ENCODE measurements at places on chromosomes 1 and 21.

GRCh38 chr1:161171191-161171590 is 5.0 kb downstream of the PPOX start:
- no peak for DNase-seq

DNA sequence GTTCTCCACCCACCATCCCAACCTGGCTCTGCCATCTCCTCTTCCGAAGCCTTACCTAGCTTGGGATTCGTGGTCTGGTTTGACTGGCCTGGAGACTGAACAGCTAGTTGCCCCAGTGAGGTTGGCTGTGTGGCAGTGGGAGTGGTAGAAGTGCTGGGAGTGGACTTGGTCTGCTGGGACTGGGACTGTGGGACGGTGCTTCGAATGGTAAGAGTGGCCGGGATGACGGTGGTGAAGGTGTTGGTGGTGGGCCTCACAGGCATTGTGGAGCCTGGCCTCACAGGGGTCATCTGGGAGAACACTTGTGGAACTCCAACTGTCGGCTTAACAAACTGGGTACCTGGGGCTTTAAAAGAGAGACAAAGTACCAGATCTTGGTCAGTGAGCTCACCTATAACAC is 28.7 kb downstream of the PSMB4 start:
- no peak for DNase-seq

DNA sequence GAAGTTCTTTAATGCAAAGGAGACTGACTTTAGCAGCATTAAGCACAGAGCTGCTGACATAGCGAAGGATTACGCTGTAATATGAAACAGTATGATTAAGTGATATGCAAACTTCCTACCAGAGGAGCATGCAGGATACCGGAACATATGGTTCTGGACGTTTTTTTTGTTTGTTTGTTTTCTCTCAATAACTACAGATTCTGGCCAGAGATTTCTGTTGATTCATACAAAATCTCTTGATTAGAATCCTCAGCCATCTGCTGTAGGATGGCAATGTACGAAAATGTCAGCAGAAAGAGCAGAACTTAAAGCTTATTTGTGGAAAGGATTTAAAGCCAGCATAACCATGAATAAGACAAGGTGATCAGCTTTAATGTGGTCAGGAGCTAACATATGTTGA is 970.7 kb downstream of the KCNT2 start:
- DNase-seq = no peak

- no peak for DNase-seq
These were observed 67.0 kb downstream of the MEGF6 start for GRCh38 chr1:3544040-3544977.

- peak; percentile 41 for DNase-seq
These were observed 145.0 kb downstream of the DHRS3 start for GRCh38 chr1:12472798-12473551.

- no peak for DNase-seq
These were observed 6.2 kb downstream of the KCNA3 start for GRCh38 chr1:110668549-110668948.

GRCh38 chr1:35448344-35448801 is 108.8 kb downstream of the KIAA0319L start:
- DNase-seq = no peak

GRCh38 chr1:205849619-205850355 is at the start of gene PM20D1:
PM20D1 (minus strand) TSS chr1:205850132; CDS start chr1:205850072, 60 bp downstream.
- peak; percentile 62 for DNase-seq

DNA sequence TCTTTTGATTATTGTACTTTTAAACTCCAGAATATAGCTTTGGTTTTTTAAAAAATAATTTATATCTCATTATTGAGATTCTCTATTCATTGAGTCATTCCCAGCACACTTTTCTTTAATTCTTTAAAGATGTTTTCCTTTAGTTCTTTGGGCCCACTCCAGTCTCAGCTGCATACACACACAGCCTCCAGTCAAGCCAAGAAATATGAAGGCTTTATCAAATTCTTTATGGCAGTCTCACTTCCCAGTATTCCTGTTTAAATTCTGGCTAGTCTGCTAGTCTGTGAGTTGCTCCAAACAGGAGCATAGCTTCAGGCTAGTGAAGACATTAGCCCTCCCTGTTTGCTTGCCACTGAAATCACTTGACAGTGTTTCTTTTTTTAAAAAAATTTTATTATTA is 61.2 kb downstream of the CRP start:
- DNase-seq = no peak

- no peak for DNase-seq
These were observed 7.5 kb upstream of the ZNF436 start for GRCh38 chr1:23376890-23377811.

DNA sequence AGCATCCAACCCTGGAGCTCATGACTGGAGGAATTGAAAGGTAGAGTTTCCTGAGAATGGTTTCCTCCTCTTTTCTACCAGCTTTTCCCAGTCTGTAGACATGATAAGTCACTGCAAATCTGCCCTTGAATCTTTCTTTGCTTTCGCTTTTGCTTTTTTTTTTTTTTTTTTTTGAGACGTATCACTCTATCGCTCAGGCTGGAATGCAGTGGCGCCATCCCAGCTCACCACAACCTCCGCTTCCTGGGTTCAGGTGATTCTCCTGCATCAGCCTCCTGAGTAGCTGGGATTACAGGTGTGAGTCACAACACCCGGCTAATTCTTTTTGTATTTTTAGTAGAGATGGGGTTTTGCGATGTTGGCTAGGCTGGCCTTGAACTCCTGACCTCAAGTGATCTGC is 1.7 kb upstream of the LCA5L start:
- DNase-seq = no peak

DNA sequence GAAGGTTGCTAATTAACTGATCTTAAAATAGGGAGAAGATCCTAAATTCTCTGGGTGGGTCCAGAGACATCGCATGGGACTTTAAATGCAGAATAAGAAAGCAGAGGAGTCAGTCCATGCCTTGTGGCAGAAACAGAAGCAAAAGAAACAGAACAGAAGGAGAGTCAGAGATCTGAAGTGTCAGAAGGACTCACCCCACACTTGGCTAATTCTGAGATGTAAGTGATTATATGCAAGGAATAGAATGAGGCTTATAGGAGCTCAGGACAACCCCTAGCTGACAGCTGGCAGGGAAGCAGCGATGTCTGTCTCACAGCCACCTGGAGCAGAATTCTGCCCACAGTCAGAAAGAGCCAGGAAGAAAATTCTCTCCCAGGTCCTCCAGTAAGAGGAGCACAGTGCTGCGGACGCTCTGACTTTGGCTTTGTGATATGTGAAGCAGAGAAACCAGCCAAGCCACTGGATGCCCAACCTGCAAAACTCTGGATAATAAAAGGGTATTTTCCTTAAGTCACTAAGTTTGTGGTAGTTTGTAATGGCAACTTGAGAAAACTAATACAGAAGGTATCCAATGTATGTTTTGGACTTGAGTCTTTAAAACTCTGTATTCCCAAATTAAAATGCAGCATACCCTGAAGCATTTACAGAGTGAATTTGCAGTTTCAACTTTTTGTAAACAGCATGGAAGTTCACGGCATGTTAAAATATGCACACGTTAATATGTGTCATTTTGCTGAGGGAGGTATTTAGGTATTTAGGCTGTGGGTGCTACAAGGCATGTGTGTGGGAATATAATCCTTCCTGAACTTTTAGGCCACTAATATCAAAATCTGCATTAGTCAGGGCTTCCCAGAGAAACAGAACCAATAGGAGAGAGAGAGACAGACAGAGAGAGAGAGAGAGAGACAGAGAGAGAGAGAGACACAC is 388.5 kb downstream of the PCP4 start:
- DNase-seq = no peak

DNA sequence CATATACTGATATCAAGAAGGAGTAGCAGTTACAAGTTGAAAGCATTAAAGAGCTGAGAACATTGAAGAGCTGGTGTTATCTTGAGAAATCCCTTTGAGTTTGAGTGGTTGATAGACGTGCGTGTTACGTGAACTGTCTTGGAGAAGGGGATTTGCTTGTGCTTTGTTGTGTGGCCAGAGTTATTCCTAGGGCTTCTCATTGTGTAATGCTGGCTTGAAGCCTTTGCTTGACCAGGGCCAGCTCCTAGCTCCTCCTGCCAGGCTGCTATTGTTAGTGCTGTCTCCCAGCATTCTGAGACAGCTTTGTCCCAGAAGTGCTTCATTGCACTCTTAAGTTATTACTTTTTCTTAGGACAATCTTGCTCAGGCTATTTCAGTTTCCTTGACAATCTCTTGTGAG is 116.2 kb upstream of the KCNK2 start:
- no peak for DNase-seq

DNA sequence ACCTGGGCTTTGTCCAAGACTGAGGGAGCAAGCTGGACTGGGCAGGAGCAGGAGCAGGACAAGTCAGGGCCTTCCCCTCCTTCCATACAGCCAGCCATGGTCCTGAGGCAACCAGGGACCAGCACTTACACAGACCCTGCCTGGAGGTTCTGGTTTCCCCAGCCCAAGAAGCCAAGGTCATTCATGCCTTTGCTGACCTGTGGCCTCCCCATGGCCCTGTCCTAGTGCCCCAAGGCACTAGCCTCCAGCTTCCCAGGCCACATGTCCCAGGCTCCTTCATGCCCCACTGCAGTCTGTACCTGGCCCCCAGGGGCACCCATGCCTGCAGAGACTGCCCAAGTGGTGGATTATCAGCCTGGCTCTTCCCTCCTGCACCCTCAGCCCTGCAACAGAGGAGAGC is 243.9 kb downstream of the TOMM20 start:
- DNase-seq = no peak

DNA sequence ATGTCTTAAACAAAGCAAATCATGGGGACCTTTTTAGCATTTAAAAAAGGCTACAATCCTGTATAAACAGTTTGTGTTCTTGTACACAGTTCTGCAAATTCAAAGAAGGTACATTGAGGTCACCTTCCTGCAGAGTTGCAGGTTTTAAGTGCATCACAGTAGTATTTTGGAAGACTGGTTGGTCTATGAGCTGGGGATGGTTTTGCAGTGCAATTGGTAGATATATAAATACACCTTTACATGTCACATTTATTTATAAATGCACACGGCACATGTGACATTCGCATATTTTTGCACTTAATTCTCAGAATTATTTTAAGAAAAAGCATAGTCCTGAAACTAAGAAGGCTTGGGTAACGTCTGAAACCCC is 599 bp upstream of the ITPKB start:
- no peak for DNase-seq

DNA sequence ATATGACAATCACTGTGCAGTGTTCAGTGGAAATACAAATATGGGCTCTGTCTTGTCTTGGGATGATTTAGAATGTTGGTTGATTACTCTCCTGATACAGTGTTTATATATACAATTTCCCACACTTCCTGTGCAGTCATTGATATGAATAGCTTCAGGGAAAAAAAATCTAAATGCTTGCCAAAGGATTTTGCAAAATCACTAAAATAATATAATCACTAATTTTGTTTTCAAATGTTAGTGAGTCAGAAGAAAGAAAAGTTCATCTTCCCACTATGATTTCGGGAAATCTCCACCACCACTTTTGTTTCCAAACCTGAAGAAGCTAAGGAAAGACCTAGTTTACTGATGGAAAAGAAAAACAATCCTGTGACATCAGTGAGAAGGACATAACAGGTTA is 32.1 kb upstream of the CHRM3 start:
- no peak for DNase-seq

DNA sequence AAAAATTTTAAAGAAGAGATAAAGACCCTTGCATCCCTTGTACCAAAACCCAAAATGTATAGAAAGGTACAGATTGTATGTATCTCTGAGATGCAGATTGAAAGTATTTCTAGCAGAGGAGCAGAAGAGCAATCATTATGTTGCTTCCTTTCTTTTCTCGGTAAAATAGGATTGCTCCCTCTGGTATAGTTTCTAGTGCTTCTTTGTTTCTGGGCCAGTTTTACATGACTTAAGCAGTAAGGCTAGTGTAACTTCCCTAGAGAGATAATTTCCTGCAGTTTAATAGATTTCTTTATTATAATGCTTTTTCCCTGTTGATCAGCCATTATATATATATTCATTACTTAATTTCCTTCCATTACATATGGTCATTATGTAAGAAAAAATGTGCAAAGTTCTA is 496.2 kb upstream of the RGS18 start:
- DNase-seq = no peak

DNA sequence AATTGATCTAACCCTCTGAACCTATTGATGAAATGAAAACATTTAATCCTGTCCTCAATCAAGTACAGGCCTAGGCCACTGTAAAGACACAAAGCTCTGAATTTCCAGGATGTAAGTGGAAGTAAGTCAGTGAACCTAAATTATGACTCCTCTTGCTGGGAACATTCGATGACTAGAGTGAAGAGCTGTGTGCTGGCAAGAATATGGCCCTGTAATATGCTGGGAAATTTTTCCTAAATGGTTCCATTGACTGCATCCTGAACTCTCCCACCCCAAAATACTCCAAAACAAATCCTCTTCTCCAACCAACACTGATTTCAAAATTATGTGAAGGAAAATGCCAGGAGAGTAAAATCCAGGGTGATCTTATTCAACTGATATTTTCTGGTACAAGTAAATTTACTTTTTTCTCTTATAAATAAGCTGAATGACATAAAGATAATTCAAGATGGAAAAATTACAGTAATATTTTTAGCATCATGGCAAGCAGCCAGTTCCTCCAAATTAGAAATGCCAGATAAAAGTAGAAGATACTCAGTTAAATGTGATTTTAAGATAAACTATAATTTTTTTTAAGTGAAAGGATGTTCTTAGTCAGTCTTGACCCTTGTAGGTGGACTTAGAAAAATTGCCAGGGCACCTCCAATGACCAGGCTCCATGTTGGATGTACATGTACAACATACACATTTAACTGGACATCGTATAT is 269.4 kb downstream of the PTGER3 start:
- no peak for DNase-seq

DNA sequence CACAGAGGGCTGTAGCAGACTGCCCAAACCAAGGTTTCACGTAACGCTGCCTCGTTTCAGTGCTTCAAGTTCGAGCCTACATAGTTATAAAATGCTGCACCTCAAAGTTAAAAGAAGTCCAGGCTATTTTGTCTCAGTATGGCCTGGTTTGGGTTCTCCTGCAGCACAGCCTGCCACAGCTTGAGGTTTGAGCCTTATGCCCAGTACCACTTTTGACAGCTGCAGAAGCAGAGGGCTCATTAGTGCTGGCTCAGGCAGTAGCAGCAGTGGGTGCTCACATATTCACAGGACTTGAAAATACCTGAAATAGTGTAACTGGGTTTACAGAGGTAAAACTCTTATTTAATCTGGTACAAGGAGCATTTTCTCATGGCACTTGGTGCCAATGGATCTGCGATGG is 15.3 kb downstream of the SPATA46 start:
- no peak for DNase-seq

- DNase-seq = no peak
These were observed 19.9 kb upstream of the EDN2 start for GRCh38 chr1:41504114-41505035.

- DNase-seq = no peak
These were observed 16.9 kb upstream of the CDC14A start for GRCh38 chr1:100335436-100335835.

- no peak for DNase-seq
These were observed 10.2 kb downstream of the PHGDH start for GRCh38 chr1:119721896-119722295.

Data from stimulated activated CD8-positive, alpha-beta memory T cell treated with anti-CD3 and anti-CD28 coated beads, Interleukin-7, amount 100 ng/mL, for 1 hour (primary cell).